C1 segment of cervical spinal cord (tissue), 14 donors: ENCODE measurements at places on chromosomes 1 and 21.

DNA sequence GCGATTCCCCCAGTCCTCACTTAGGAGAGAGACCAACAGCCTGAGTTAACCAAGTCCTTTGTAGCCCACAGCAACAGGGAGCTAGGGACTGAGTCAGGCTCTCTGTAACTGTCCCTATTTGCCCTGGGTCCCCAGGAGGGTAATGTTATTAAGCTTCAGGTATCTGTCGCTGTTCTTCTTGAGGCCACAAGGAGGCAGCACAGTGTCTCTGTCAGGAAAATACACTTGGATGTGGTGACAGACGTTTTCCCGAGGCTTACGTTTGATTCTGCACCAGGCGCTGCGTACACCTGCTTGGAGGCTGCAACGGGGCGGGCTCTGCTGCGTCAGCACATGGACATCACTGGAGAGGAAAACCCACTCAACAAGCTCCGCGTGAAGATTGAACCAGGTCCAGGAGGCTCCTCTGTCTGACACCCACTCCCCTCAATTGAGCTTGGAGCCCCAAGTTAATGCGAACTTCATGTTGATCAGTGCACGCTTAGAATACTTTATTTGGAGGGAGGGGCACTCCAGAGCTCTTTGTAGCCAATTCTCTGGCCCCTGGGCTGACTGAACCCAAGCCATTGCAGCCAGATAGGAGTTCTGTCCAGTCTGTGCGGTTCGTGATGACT lies 10.7 kb upstream of the ELF3 start:
- DNase-seq: no peak

DNA sequence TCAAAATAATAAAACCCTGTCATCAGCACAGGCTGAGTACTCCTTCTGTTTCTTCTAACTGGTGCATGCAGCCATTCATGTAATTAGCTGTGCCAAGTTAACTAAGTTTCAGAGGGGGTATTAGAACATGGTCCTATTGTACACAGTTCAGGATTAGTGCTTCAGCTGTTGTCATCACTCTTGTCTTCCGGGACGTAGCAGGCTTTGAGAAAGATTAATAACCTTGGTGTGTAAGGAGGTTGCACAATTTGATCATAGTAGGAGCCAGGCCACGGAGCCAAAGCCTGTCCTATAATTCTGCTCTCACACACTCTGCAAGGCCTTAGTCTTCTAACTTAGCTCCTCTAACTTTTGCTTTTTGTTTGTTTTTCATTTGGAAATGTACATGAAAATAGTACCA lies 44.7 kb downstream of the PTGFRN start:
- no peak for DNase-seq

GRCh38 chr1:80154176-80154575 lies 1147.6 kb upstream of the ADGRL4 start:
- DNase-seq: no peak

GRCh38 chr1:11772458-11772857 lies 10.5 kb downstream of the C1orf167 start:
- DNase-seq: no peak

- DNase-seq: no peak
These were observed 68.3 kb downstream of the SSBP3 start for GRCh38 chr1:54337928-54338327.

- DNase-seq: no peak
These were observed 237.6 kb upstream of the DUSP10 start for GRCh38 chr1:221979444-221980032.

- no peak for DNase-seq
These were observed 24.2 kb downstream of the PDE9A start for GRCh38 chr21:42677339-42678321.

DNA sequence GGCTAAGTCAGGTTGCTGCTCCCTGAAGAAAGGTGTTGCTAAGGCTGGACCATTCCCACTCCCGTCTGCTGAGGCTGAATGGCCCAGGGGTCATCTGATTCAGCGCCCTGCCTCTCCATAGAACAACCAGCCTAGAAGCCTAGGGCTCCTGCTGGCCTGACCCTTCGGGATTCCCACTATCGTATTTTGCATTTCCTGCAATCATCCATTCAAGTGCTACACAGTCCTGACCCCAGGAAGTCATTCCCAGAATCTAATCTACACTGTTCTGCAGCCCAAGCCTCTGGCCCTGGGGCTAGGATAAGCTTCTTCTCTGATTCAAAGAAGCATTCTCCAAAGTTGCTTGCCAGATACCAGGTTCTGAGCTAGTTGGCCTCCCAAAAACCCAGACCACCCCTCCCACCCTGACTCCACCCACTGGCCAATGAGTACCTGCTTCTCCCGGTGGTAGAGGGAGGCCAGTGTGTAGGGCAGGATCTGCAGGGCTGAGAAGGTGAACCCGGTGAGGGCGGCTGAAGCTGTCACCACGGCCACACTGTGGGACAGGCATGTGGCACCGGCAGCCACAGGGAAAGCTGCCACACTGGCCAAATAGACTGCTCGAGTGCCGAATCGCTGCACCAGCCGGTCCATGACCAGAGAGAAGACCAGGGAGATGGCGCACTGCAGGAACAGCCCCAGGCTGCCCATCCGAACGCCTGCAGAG lies 18.7 kb downstream of the SLC45A3 start:
- DNase-seq: no peak

- no peak for DNase-seq
These were observed 107.7 kb upstream of the PLXNA2 start for GRCh38 chr1:208351838-208352237.

GRCh38 chr1:230058626-230059025 lies 8.4 kb upstream of the GALNT2 start:
- no peak for DNase-seq

DNA sequence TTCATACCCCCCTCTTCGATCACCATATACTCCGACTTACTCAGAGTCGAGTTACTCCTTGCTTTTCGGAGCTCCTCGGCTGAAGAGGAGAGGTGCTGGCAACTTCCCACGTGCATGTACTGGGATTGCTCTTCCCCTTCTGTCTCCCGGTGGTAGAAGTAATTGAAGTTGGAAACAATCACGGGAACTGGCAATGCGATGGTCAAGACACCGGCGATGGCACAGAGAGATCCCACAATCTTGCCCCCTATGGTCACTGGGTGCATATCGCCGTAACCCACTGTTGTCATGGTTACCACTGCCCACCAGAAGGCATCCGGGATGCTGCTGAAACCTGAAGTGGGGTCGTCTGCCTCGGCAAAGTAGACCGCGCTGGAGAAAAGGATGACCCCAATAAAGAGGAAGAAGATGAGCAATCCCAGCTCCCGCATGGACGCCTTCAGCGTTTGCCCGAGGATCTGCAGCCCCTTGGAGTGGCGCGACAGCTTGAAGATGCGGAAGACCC lies 1.5 kb downstream of the KCNA3 start:
- DNase-seq: no peak

DNA sequence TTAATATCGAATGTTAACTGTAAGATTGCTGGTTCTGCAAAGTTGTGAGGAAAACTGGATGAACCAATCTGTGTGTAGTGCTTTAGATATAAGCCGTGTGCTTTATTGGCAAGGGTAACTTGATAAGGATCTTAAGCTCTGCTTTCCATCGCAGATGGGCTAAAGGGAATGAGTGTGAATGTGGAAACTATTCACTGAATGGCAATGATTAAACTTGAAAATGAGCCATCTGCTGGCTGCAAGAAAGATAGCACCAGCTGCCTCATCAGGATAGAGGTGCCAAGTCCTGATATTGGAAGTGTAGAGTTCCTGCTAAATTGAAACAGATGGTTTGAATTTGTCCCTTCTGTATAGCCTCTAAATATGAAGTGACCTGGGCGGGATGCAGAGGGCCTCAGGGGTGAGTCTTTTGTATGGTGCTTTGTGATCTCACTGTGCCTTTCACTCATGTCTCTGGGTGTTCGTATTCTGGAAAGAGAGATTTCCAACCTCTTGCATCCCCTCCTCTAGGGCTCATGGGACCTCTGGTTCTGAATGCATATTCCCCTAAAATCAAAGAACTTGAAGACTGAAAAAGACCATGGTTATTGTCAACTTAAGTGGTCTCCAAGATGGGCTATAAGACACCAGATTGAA lies 9.2 kb downstream of the FCRL3 start:
- DNase-seq: peak; percentile 4

DNA sequence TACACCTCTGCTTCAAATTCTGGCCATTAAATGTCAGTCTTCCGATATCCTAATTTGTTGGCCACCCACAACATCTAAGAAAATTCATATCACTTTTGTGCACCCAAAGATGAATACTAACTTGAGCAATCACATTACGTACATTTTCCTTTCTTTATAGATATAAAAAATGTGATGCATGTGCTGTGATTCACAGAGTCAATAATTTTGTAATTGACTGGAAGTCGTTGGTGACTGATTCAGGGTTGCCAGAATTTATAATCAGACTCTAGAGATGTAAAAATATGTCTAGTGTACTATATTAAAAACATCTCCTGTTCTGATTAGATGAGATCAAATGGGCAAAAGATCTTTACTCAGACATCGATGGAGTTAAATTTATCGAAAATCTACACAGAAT lies 150.0 kb upstream of the KCTD3 start:
- no peak for DNase-seq

GRCh38 chr1:244974550-244974949 lies 110.2 kb upstream of the HNRNPU start:
- no peak for DNase-seq

GRCh38 chr1:157437296-157437695 lies 115.0 kb downstream of the FCRL5 start:
- DNase-seq: no peak

DNA sequence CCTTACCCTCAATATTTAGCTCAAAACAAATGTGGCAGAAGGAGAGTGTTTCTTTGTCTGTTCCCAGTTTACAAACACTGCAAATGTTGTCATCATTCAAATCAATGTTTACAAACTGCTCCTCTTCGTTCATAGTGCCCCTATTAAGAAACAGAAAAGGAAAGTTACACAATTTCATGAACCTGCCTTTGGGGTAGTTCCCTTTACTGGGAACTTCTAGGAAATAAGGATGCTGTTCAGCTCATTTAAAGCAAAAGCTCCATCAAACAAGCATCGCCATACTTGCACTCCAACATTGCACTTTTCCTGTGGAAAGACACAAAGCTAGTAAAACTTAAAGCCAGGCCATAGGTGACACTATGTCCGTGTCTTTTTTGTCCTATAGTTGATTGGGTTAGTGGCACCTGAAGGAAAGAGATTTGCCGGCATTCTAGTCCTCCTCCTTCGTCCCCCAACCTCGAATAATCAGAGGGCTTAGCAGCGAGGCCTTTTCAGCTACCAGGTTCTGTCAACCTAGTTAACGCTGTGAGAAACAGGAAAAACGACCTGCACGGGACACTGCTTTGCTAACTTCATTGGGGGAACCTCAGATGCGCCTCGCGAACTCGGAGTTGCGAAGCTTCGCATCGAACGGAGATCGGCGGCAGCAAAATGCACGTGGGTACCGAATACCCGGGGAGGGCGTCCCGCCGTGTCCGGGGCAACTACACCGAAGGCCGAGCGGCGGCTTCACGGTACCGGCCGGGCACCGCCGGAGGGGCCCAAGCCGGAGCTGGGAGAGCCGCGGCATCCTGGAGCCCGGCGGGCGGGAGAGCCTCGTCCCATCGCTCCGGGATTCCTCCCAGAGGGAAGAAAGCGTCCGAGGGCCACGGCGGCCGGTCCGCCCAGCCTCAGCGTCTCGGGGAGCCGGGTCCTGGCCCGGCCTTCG lies 706 bp downstream of the C21orf91 start:
- peak; percentile 54 for DNase-seq

DNA sequence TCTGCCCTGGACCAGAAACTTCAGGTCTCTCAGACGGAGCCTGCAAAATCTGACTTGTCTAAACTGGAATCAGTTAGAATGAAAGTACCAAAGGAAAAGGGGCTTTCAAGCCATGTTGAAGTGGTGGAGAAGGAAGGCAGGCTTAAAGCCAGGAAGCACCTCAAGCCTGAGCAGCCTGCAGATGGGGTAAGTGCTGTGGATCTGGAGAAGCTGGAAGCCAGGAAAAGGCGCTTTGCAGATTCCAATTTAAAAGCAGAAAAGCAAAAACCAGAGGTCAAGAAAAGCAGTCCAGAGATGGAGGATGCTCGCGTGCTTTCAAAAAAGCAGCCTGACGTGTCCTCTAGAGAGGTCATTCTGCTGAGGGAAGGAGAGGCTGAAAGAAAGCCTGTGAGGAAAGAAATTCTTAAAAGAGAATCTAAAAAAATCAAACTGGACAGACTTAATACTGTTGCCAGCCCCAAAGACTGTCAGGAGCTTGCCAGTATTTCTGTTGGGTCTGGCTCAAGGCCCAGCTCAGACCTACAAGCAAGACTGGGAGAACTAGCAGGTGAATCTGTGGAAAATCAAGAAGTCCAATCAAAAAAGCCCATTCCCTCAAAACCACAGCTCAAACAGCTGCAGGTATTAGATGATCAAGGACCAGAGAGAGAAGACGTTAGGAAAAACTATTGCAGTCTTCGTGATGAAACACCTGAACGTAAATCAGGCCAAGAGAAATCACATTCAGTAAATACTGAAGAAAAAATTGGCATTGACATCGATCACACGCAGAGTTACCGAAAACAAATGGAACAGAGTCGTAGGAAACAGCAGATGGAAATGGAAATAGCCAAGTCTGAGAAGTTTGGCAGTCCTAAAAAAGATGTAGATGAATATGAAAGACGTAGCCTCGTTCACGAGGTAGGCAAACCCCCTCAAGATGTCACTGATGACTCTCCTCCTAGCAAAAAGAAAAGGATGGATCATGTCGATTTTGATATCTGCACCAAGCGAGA lies 46.6 kb downstream of the ZBTB17 start:
- no peak for DNase-seq

DNA sequence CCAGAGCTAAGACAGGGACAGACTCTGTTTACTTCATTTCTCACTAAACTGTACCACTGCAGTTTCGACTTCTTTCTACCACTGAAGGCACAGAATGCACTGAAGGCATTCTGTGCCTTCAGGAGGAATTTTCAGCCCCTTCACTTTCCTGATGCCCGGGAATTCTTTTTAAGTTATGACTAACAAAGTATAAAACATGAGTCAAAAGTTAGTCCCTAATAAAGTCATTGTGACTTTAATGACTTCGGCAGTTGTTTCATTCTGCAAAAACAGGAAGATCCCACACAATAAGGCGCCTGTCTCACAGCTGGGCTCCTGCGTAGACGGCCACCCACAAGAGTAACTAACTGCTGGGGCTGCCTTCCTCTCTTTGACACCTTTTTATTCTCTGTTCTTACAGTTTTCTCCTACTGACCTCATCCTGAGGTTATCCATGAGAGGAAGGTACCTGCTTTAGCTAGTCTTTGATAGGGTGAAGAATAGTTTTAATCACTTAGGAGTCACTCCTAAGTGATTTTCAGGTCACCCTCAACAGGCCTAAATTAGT lies 183.9 kb upstream of the SGIP1 start:
- DNase-seq: no peak

DNA sequence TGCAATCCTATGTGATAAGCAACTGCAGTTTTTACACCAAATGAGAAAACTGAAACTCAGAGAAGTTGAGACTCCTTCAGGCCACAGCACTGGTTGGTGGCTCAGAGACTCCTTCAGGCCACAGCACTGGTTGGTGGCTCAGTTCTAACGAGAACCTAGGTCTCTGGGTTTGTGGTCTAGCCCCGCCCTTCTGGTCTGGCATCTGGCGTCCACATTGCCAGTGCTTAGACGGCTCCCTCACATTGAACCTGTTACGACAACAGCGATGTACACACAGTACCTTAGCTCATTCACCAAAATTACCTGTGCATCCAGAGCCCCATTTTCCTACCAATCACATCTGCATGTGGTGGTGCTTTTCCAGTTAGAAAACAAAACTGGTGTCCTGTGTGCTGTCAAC lies 66.1 kb downstream of the NID1 start:
- no peak for DNase-seq

GRCh38 chr1:181112071-181112929 lies 23.8 kb downstream of the IER5 start:
- DNase-seq: no peak
